ENCODE measurements at places on chromosomes 5 and 9.

DNA sequence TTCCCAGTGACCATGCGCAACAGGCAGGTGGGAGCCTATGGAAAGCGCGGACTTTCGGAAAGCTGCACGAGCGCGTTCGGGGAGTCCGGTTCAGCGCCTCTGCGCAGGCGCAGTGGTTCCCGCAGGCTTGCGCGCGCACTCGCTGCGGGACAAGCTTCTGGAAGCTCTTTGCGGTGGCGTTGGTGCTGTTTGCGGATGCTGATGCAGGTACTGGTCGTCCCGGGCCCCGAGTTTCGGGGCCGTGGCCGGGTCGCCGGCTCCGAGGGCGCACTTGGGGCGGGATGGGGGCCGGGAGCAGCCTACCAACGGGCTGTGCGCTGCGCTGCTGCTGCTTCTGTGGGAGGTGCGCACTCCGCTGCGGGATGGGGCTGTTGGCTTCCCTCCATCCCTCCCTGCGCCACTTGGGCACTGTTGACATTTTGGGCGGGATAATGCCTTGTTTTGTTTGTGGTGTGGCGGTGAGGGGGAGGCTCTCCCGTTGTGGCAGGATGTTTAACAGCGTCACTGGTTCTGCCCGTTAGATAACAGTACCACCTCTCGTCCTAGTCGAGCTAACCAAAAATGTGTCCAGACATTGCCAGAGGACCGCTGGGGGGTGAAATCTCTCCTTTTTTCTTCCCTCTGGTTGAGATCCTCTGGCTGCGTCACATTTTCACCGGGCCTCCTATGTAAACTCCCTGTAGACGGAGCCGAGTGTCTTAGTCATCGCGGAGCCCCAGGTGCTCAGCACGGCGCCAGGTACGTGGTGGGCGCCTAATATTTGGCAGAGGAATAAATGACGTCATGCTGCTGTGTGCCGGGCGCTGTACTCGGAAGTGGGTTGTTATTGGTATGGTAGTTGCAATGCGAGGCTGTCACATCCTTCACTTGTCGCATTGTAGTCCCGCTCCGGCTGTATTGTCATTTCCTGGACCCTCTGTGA lies at the start of gene ZNF483:
ZNF483 (plus strand) TSS at position 124 of the 922 bp plus-strand sequence. CDS start 2,217 bp downstream, outside the sequence.
- peak; percentile 80 for DNase-seq

DNA sequence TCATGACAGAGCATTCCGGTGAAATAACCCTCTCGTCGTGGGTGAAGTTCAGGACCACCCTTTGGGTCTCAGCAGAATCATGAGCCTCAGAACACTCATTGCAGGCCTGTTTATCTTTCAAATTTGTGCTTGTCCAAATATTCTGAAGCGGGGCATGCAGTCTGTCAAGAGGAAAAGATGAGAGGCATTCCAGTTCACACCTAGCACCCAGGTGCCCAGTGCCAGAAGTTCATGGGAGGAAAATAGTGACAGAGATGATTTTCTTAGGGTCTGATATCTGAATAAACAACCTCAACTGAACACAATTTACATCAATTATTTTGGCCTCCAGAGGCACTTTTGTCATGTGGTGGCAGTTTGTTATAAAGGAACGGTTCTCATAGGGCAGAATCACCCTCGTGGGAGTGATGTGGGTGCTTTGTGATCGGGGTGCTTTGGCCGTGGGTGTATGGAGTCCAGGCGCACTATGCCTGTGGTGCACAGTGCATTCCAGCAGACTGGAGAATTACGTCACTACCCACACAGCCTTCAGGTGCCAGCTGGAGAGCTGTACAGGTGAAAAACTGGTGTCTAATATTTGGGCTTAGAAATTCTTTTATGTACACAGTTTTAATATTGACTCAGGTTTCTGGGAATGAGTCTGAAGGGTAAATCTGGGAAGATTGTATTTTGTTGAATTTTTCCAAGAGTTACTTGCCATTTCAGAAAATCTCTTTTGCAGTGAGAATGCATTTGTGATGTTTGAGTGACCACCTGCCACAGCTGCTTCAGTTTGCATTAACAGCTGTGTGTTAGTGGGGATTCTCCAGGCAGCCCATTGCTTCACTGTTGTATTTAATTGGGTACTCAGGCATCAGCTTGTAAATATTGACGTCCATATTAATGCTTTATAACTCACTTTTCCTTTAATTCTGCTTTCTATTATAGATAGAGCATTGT lies 289.3 kb downstream of the FANCC start:
- DNase-seq: no peak

DNA sequence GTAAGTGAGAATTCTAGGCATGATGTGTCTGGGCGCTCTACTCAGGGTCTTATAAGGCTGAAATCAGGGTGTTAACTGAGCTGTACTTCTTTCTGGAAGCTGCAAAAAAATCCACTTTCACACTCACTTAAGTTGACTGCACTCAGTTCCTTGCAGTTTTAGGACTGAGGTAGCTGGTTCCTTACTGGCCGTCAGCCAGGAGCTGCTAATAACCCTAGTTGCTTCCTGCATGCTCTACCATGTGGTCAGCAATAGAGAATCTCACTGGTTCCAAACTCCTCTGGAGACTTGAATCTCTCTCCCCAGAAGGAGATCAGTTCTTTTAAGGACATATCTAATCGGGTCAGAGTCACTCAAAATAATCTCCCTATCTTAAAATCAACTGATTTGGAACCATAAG lies 911.2 kb downstream of the EFNA5 start:
- no peak for DNase-seq

DNA sequence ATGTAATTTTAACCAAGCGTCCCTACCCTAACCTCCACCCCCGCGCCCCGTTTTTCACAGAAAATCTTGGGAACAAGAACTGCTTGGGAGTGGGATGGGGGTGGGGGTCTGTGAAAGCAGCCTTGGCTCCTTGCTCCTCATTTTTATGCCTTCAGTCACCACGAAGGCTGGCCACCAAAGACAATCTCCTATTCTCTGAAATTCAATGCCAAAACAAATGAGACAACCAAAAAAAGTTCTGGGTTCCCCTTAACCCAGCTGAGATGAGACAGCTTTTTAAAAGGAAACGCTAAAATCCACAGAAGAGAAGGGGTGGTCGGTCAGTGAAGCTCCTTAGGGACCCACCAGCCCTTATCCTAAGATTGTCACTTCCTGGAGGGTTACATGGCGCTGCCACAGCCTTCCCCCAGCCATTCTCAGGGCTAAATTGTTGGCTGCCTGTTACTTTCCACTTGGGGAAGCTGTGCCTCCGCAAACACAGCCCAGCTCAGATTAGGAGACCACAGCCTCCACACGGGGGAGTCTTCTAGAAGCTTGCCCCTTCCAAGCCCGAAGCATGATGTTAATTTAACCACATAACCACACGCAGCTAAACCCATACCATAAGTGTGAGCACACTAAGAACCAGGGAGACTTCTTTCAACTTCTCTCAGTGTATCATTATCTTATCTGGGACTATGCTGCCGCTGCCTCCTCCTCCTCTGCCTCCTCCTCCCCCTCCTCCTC lies 136.3 kb downstream of the FOXD1 start:
- peak; percentile 49 for DNase-seq

GRCh38 chr5:157563373-157563928 lies 12.1 kb downstream of the ADAM19 start:
- no peak for DNase-seq

DNA sequence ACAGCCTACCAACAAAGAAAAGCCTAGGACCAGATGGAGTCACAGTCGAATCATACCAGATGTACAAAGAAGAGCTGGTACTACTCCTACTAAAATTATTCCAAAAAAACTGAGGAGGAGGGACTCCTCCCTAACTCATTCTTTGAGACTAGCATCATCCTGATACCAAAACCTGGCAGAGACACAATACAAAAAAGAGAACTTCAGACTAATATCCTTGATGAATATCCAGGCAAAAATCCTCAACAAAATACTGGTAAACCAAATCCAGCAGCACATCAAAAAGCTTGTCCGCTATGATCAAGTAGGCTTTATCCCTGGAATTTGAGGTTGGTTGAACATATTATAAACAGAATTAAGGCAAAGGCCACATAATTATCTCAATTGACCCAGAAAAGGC lies 900.4 kb upstream of the ARRDC3 start:
- no peak for DNase-seq

DNA sequence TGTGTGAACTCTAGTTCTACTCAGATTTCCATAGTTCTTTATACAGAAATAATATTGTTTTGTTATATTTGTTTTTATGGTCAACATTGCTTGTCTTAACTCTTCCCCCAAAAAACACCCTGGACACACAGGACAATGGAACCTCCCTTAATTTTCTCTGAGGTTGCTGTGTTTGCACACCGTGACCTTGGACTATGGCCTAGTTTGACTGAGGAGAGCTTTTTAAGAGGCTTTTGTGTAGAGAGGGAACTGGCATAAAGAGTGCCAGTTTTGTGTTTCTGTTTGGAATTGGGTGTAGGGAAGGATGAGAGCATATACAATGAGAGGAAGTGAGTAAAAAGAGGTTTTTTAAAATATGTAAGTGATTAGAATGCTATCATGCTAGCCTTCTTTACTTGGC lies 101.1 kb upstream of the MEF2C start:
- DNase-seq: no peak

DNA sequence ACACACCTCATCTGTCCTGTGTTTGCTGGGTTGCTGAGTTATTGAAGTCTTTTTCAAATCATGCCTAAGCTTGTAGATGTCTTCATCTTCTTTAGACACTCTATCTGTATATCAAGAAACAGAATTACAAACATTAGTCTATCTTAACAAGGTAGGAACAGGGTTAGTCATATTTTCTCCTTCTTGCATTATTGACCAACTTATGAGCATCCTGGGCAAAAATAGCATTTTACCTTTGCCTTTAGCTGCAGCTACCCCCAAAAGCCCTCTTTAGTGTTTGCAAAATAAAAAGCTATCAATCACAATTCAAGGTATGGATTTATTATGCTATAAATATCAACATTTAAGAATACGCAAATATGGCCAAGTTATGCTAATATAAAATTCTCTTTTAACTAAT lies 3.4 kb downstream of the PLK2 start:
- no peak for DNase-seq

GRCh38 chr9:7858166-7858565 lies 58.6 kb upstream of the DMAC1 start:
- DNase-seq: no peak

DNA sequence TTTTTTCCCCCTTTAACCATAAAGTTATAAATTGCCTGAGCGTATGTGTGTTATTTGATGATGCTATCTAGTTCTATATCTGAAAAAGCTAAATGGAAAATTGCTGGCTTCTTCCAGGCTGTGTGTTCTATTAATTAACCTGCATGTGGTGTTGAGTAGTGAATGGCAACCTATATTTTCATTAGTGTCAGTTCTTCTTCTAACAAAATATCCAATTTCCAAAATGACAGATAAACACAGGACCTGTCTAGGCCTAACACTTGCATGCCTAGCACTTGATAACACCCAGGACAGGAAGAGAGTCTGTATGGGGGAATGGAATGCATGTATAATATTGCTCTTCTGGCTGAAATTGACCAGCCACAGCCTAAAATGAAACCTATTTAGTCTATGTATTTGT lies 91.7 kb downstream of the CD180 start:
- DNase-seq: no peak

- no peak for DNase-seq
These were observed 6.9 kb downstream of the NEURL1B start for GRCh38 chr5:172648013-172648381.

DNA sequence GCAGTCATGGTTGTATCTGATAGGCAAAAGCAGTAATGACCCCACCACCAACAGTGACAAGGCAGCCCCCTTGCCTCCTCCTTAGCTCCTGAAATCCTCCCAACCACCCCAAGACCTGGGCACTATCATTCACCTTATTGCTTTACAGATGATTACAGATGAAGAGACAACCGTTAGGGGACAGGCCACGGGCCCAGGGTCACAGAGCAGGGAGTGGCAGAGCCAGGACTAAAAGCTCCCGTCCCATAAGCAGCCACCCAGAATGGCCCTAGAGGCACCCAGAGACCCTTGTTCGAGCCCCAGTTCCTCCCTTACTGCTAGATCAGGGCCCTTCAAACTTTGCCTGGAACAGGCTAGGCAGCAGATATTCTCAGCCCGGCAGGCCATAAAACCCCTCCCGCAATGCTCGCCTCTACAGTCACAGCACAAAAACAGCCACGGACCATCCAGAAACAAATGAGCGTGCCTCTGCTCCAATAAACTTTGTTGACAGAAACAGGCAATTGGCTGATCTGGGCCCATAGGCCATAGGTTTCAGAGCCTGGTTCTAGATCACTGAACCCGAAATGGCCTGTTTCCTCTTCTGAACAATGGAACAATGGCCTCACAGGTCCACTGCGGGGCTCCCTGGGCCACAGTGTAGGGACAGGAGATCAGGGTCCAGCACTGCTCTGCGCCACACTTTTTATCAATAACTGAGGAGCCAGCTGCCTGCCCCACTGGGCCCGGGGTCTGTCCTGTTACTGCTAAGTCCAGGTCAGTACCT lies 67.0 kb downstream of the LRSAM1 start:
- DNase-seq: no peak

Data from activated CD4-positive, alpha-beta T cell treated with anti-CD3 and anti-CD28 coated beads for 36 hours (primary cell).